Kidney tubule cell (primary cell): ENCODE measurements at places on chromosomes 4 and X.
A peak's percentile ranks its signal among the peaks of the same experiment; 100 is the strongest.

- no peak for DNase-seq
Measured at GRCh38 chr4:40241941-40242340, 45.1 kb downstream of the RHOH start.

DNA sequence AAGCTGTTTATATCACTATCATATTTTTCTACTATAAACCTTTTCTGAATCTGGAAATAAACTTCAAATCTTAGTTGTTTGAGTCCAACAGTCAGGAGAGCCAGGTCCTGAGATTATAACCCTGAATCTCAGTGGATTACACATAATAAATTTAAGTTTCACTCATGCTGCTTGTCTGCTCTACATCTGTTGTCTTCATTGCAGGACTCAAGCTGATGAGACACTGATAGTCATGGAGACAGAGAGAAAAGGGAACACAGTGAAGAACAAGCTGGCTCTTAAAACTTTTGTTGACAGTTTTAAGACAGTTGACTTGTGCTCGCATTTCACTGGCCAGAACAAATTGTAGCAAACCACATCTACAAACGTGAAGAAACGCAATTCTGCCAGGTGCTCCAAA, 327.0 kb upstream of the CTSO start:
- no peak for DNase-seq

- peak; percentile 4 for DNase-seq
Measured at GRCh38 chrX:106220177-106220576, 52.1 kb downstream of the PWWP3B start.

GRCh38 chrX:106415276-106415895, 196.4 kb upstream of the RADX start:
- DNase-seq = peak; percentile 35

GRCh38 chrX:134548257-134549201, 88.6 kb downstream of the HPRT1 start:
- DNase-seq = no peak

DNA sequence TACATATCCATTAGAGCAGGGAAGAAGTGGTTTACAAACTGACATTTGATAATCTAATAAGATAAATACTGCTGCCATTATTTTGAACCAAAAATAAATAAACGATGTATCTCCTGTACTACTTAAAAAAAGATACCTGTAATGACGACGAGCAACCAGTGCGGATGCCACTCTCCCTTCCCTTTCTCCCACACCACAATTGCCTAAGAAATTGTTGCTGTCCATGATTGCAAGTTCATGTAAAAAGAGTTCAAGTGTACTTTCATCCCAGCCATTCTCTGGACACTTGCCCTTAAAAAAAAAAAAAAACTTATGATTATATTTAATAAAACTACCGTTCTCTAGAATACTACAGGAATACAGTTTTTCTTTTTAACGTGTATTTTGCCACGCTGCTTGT, 1.4 kb downstream of the SEPSECS start:
- no peak for DNase-seq

DNA sequence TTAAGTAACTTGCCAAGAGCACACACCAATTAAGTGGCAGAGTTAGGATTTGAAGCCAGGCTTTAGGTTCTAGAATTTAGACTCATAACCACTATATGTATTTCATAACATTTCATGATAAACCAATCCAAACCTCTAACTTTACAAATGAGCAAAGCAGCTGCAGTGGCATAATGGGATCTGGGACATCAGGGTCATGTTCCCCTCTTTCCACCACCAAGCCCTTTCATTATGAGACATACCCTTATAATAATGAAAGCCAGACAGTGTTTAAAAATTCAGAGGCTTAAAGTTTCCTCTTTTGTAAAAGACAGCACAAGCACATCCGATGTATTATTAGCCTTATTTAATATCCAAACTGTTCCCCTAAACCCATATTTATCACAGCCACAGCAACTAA, 28.3 kb upstream of the AMELX start:
- no peak for DNase-seq

DNA sequence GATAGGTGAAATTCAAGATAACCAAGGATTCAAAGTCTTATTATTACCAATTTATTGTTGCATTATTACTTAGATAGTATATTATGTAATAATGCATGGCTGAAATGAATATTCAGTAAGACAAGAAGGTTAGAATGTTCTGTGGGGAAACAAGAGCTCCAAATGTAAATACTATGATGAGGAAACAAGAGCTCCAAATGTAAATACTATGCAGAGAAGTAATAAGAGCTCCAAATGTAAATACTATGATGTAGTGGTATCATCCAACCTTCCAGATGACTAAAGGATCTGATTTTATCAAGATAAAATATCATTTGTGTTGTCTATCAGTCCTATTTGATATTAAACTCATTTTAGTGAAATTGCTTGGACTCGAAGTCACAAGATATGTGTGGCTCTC, 82.2 kb upstream of the PCDH18 start:
- DNase-seq = no peak

- peak; percentile 13 for DNase-seq
Measured at GRCh38 chrX:109384699-109385098, 97.2 kb downstream of the GUCY2F start.

- no peak for DNase-seq
Measured at GRCh38 chr4:143771269-143771668, 70.8 kb upstream of the FREM3 start.

DNA sequence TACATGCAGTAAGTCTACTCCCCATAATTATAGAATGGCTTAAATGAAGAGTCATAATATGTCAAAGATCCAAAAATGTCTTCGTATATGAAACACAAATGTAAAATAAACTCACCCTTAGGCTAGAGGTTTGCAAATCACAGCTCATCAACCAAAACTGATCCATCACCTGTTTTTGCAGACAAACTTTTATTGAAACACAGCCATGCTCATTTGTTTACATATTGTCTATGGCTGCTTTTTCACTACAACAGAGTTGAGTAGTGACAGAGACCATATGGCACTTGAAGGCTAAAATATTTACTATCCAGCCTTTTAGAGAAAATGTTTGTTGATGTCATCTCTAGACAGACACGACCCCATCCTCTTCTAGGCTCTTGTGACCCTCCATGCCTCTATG, 64.5 kb upstream of the GEMIN8 start:
- DNase-seq = no peak

- no peak for DNase-seq
Measured at GRCh38 chrX:112056476-112056875, 26.1 kb downstream of the TRPC5 start.

DNA sequence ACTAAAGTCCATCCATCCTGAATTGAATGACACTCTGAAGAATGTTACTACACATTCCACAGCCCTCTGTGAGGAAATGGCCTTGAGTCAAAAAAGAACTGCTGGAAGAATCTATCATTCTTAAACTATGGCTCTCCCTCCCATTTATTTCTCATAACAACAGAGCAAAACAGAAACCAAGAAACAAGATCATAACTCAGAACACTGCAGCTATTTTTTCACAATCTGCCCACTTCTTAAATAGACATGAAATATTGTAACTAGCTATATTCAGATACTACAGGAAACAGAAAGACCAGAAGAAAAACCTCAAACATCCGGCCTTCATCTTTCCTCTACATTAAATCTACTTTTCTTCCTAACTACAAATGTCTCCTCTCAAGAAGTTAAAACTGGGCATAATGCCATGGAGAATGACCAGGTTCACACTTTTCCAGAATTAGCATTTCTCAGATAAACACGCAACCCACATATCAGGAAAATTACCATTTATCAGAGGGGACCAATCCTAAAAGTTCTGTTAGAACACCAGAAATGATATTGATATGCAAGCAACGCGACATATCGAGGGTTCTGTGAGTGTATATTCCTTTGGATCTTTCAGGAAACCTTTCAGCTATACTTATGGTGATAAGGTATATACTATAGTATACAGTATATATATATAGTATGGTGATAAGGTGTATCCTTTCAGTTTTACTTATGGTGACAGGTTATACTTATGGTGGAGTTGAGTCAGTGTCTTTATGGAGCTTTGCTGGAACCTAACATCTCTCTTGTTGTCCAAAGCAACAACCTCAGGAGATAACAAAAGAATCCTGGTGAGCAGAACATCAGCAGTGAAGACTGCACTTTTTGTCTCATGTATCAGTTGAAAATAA, 60.4 kb upstream of the IRF2 start:
- peak; percentile 65 for DNase-seq

DNA sequence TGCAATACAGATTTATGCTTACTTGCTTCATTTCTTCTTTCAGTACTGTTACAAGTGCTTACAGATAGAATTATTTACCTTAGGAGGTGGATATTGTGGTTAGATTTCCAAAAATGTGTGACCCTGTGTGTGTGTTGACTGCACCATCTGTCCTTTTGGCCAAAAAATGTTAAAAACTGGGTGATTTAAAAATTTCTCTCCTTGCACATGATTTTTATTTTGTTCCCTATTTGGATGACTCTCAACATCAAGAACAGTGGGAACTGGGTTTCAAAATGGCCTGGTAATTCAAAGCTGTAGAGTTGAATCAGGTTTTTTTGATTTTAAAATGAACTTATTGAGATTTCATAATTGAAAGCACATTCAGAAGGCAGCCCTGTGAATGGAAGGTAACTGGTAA, 1132.9 kb downstream of the RAPGEF2 start:
- DNase-seq = no peak

DNA sequence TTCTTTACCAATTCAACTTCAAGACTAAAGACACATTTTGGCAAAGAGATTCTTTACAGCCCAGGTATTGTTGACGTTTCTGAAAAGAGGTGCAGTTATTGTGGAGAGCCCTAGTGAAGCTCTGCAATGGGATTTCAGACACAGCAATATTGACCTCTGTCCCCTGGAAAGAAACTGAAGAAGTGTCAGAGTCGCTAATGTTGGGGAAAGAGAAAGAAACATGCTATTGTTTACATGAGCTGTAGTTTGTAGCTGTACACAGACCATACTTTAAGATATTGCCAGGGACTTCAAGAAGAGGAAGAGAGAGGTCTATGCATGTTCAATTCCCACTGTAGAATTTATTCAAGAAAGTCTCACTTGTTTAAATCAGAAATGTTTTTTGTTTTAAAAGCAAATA, 497.3 kb upstream of the BOD1L1 start:
- no peak for DNase-seq

DNA sequence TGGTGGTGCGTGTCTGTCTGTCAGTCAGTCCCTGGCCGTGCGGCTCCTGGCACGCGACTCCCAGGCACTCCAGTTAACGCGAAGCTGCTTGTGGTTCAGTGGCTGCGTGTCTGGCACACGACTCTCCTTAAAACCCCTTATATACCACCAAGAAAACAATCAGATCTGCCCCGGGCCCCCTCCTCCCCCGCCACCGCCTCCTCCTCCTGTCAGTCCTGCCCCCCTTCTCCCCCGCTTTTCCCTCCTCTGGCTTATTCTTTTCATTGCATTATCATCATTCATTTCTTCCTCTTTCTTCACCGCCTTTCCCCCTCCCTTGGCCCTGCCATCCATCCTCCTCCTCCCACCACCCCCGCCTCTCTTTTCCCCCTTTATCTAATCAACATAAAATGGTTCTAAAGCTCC, at the start of gene NEUROG2:
TSS of gene NEUROG2 (minus strand) at position 115 of the 405 bp plus-strand sequence. CDS start 705 bp downstream, outside the sequence.
- DNase-seq = no peak

GRCh38 chr4:1210971-1211370, 38.0 kb downstream of the CTBP1 start:
- no peak for DNase-seq

GRCh38 chr4:98571161-98571786, 87.1 kb downstream of the TSPAN5 start:
- no peak for DNase-seq

GRCh38 chrX:46873746-46874145, 36.9 kb downstream of the RP2 start:
- DNase-seq = no peak

GRCh38 chrX:14508025-14508690, 21.2 kb upstream of the GLRA2 start:
- peak; percentile 27 for DNase-seq

DNA sequence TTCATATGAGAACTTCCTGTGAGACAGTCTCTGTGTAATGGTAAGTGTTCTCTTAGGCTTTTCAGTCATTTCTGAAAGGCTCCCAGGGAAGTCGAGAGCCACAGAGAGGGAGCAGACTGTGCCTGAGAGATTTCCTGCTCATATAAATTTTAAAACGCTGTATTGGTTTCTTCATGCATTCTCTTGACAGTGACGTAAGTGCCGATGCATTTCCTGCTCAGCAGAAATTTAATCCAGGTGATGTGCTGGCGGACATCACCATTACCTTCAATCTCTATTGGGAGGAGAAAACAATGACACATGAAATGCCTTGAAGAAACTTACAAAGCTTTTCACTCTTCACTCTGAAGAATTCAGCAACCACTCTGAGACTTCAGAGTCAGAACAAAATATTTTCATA, 383.6 kb downstream of the BMPR1B start:
- DNase-seq = peak; percentile 31

- DNase-seq = peak; percentile 83
Measured at GRCh38 chr4:184845367-184846021, 19.7 kb upstream of the ACSL1 start.

- peak; percentile 68 for DNase-seq
Measured at GRCh38 chrX:75522565-75523431, at the start of gene ZDHHC15. TSS of gene ZDHHC15 (minus strand) at chrX:75523037. CDS start at chrX:75523024, 13 bp downstream.

DNA sequence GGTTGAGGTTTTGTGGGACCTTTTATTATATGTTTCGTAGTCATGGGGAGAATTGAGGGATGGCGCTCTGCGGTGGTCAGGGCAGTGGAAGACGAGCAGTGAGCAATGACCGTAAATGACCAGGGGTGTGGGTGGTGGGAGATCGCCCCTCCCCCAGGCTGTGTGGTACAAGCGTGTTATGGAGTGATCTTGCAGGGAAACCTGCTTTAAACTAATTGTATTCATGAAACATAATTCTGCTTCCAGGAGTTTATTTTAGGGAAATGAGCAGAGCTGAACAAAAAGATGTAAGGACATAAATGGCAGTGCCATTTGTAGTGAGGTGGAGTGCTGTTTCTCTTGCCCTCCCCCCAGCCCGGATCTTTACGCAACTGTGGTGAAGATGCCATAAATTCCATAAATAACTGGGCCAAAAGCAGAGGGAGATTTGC, 20.2 kb downstream of the GYG2 start:
- peak; percentile 23 for DNase-seq

GRCh38 chrX:150777328-150777992, 84.3 kb downstream of the MTMR1 start:
- DNase-seq = no peak

- peak; percentile 89 for DNase-seq
Measured at GRCh38 chr4:152970102-152970820, 34.1 kb downstream of the FHDC1 start.

DNA sequence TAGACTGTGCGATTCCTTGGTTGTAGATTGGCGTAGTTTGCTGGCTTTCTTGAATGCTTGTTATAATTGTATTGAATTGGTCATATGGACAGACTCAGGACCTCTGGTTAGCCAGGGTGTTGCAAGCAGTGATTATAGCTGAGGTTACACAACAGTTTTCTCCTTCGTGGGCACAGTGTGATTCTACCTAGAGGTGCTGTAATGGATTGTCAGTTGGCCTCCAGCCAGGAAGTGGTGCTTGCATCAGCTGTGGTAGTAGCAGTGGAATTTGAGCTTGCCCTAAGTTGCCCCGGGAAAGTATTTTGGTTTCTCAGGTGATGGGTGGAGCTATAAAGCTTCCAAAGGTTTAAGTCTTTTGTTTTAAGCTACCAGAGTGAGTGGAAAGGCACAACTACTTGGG, 23.1 kb upstream of the GABRG1 start:
- DNase-seq = no peak

GRCh38 chrX:15894724-15895123, 40.1 kb upstream of the AP1S2 start:
- no peak for DNase-seq
